Activated CD8-positive, alpha-beta memory T cell treated with anti-CD3 and anti-CD28 coated beads for 4 hours (primary cell): ENCODE measurements at places on chromosomes 7 and 10.

GRCh38 chr7:149569726-149570422, 72.3 kb upstream of the ZNF746 start:
- DNase-seq: no peak

GRCh38 chr10:71074176-71074755, 138.1 kb upstream of the UNC5B start:
- no peak for DNase-seq

GRCh38 chr10:125063256-125063925, 97.0 kb downstream of the CTBP2 start:
- DNase-seq: no peak

- no peak for DNase-seq
Measured at GRCh38 chr10:98919899-98920298, 315.8 kb downstream of the HPSE2 start.

DNA sequence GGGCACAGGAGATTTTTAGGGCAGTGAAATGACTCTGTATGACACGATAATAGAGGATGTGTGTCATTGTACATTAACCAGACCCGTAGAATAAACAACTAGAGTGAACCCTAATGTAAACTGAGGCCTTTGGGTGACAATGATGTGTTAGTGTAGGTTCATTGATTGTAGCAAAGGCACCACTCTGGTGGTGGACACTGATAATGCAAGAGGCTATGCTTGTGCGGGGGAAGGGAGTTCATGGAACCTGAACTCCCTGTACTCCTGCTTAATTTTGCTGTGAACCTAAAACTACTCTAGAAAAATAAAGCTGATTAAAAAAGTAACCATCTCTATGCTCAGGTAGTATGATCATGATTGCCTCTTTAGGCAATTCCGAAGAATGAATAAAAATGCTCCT, 96.3 kb upstream of the VIPR2 start:
- DNase-seq: no peak

DNA sequence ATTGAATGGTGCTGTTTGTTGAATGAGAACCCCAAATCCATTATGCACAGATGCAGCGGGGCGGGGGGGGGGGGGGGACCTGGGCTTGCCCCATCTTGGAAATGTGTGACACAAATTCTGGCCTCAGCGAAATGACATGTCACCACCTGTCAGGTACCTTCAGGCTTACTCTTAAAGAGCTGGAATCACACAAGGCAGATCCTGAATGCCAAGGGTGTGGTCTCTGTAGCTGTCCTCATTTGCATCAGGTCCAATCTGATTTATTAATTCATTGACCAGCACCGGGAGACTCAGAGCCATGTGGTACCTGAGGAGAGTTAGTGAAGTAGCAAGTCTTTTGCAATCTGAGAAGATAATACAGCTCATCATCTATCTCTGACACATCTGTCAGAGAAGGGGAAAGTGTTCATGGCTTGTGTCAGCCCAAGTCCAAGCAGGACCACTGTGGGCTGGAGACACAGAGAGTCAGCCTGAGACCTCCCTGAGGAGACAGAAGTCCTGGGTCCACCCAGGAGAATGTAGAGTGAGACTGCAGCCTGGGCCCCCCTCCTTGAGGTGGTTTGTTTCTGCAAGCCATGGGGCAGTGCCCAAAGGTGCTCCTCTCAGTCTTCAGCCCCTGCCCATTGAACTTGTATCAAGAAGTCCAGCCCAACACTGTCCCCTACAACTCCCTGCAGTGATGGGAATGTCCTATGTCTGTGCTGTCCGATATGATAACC, 46.7 kb downstream of the ADCYAP1R1 start:
- no peak for DNase-seq

DNA sequence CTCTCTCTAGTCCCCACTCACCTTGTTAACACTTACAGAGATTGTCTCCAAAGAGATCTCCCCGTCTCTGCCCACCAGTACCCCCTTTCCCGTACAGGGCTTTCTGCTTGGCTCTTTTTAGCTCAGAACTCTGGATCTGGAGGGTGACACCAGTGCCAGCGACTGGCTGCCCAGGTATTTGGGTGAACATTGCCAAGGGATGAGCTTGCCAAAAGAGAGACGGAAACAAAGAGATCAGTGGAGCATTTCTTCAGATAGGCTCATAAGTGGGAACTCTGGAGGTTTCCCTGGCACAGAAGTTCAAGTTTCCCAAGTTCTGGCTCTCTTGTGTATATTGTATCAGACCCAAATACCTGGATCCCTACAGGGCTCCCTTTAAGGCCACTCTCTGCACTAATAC, 30.0 kb downstream of the STRIP2 start:
- DNase-seq: no peak
